ENCODE measurements at places on chromosomes 5 and 9.

DNA sequence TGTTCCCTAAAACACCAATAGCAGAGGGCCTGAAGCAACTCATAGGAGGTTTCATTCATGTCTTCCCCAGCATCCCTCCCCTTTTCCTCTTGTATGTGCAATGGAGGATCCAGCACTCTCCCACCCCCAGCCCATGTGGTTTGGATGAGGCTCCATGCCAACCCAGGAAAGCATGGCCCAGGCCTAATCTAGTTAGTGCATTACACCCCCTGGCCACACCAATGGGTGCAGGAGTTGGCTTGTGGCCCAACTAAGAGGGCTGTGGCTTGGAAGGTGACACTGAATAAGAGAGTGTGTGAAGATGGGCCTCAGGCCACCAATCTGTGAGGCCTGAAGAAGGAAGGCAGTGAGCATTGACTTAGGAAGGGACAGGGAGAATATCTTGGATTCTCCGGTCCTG, 70.8 kb upstream of the SMIM23 start:
- no peak for DNase-seq

GRCh38 chr5:120550358-120550757, 86.3 kb downstream of the PRR16 start:
- DNase-seq, result no peak

GRCh38 chr5:137400571-137400970, 98.6 kb downstream of the SPOCK1 start:
- no peak for DNase-seq

DNA sequence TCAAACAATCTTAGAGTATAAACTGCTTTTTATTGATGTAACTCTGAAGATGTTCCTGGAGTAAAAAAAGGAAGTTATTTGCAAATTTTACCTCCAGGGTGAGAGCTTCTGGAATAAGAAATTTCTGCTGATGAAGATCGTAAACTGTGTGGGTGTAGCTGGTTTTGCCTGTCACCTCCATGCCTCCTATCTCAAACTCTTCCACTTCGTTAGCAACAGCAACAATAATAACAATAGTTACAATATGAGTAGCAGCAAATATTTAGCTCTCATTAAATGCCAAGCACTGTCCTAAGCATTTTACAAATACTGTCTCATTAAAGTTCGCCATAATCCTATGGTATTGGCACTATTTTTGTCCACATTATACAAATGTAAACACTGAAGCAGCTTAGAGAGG, 57.9 kb downstream of the GCNT1 start:
- DNase-seq, result no peak

- no peak for DNase-seq
Observed at GRCh38 chr9:76573905-76574760, 115.2 kb downstream of the GCNT1 start.

DNA sequence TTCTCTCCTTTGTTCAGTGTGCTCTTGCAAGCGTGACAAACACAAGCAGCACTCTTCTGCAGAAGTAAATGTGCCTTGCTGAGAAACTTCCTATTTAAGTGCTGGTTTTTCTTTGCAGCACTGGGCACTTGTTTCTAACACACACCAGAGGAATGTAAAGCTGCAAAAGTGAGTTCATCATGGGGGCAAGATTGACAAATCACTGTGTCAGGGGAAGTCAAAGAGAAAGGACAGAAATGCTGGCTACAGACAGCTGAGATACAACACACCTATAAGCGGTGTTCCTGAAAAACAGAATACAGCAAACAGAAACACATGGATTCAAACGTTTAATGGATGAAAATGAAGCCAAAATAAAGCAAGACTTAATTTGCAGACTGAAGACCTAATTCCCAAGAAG, 19.6 kb downstream of the ROR2 start:
- DNase-seq, result no peak

DNA sequence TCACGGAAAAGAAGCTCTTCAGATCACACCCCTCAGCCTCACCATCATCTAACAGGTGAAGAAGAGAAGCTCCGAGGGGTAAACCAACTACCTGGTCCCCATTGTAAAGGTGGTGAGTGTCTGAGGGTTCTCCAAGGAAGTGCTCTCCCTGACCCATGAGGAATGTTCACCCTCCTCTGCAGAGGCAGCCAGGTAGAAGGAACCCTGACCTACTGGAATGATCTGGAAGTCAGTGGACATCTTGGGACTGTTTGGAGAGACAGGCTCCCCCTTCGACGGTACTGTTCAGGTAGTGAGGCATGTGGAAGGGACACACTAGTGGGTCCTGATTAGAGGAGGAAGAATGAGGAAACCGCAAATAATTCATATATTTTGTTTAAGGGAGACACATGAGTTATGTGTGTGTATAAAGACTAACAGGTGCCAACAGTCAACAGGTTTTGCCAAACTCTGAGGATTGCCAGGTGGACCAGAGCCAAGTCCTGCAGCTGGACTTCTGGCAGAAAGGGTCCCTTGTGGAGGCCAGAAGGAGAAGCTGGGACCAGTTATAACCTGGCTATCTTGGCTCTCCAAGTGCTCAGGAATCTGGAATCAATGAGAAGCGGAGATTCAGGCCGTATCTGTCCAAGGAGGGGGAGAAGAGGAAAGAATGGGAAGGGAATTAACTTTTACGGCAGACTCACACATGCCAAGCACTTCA, 3.0 kb upstream of the ZBTB34 start:
- no peak for DNase-seq

GRCh38 chr5:142795251-142795650, 25.1 kb downstream of the ARHGAP26 start:
- no peak for DNase-seq

DNA sequence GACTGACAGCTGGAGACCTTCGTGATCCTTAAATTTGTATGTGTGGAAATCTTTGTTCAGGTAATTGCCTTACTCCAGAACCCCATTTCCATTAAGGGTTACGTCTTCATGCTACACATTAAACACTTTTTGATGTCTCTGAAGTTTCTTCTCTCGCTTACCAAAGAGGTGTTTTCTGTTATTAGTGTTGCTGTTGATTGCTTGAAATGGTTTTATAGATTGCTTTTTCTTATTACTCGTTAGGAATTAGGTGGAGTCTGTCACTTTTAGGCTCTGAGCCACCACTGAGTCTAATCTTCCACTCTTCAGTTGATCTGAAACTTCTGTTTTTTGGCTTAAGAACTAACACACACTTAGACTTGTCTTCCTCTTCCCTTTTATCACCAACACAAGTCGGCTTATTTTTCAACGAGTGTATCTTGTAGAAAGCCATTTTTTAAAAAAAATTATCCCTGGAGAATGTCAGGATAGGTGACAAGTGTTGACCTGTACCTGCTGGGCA, 62.2 kb upstream of the PPARGC1B start:
- DNase-seq, result no peak

GRCh38 chr9:89792189-89793123, 187.6 kb downstream of the GADD45G start:
- DNase-seq, result no peak

DNA sequence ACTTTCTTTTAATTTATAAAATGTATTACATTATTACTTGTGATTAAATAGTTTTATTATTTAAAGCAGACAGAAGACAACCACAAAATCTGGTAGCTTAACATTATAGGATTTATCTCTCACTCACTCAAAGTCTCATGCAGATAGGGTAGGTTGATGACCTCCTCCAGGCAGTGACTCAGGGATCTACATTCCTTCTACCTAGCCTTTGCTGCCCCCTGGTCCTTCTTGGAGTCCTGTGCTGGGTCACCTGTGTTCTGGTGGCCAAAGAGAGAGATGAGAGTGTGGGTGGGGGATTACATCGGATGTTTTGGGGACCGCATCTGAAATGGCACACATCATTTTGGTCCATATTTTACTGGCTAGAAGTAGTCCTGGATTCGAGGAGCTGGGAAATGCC, 95.7 kb upstream of the CTSL start:
- no peak for DNase-seq

GRCh38 chr5:132363431-132364112, 5.9 kb upstream of the SLC22A5 start:
- DNase-seq, result peak; percentile 28

DNA sequence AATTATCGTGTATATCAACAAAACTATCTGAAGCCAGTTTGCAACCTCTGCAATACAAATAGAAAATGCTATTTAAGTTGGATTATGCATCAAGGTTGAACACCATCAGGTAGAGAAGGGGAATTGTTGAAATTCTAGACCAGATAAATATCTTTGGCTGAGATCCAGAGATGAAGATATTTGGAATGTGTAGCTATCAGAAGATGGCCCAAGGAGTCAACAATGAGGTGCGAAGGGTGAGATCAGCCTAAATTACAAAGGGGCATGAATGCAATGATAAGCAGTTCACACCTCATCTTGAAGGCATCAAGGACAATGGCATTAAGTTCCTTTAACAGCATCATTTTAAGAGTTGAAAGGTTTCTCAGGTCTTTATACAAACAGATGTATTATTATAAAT, 572.1 kb upstream of the DMAC1 start:
- no peak for DNase-seq

DNA sequence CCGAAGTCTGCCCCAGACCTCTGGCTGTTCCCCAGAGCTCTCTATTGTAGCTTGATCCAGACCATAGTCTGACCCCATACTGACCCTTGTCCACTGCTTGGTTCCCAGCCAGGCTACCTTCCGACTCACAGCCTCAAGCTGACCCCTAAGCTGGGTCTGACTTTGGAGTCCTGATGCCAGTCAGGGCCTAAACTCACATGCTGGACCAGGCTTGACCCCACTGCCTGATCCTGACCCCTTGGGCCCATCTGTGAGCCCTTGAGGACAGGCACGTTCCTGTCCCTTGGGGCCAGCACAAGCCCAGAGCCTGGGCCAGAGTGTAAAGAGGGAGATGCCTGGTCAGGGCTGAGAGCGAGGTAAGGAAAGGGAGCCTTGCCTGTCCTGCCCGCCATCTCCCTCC, 32.7 kb upstream of the ENHO start:
- no peak for DNase-seq

DNA sequence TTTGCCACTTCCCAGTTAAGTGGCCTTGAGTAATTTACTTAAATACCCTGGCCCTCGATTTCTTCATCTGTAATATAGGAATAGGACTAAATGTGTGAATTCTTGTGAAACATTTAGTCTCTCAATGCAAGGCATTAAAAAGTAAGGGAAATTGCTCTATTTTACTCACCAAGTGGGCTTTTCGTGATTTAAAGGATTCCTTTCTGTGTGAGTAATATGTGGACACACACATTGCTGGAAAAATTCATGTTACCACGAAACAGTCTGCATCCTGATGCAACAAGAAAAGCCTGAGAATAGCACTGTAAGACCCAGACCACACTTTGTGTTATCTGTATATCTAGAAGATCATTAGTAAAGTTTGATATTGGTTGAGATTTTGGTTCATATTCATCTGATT, 1243.0 kb upstream of the CDH9 start:
- DNase-seq, result no peak

- peak; percentile 90 for DNase-seq
Observed at GRCh38 chr5:128358826-128359225, 179.2 kb downstream of the FBN2 start.

DNA sequence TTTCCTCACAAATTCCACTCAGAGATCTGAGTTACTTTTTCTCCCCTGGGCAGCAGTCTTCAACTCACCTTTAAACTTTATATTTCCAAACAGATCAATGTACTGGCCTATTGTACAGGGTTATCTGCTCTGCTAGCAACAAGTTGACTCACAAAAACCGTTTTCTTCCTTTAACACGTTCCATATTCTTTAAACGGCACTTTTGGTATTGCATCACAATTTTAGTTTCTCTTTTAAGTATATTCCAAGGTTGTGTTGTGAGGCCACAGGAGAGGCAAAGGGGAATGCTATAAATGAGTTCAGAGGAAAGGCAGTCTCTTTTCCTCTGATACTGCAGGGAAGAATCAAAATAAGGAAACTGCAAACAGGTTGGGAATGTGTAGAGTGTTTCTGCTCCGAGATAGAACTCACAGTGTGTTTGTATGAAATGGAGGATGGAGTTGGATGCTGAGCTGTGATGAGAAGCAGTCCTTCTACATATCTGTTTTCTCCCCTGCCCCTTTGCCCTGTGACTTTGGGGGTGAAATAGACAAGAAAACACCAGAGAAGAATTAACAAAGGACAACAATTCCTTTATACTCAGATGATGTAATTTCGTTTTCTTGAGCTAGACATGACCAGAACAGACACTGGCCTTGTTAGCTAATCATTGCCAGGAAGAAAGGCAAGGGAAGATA, 9.9 kb upstream of the ALDOB start:
- DNase-seq, result no peak
